ENCODE measurements at places on chromosomes 11 and 22. TPM values are rescaled to one million over a fixed set of nuclear protein-coding genes. Genes with fewer than 3 reads are reported as not detected.

DNA sequence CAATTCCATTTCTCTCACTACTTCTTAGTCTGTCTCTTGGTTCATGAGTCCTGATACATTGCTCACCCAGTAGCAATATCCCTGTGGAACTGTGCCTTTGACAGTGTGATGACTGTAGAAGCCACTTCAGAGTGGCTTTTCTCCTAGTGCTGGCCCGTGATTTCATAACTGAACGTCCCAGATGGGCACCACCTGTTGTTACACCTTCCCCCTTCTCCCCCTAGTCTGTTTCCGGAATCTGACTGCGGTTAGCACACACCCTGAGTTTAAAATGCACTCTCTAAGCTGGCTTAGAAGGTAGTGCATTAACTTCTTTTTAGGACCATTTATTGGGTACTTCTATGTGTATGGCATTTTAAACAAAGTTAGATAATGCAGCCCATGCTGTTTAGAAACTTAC is 83.0 kb downstream of the ALX4 start:
- DNase-seq = no peak

DNA sequence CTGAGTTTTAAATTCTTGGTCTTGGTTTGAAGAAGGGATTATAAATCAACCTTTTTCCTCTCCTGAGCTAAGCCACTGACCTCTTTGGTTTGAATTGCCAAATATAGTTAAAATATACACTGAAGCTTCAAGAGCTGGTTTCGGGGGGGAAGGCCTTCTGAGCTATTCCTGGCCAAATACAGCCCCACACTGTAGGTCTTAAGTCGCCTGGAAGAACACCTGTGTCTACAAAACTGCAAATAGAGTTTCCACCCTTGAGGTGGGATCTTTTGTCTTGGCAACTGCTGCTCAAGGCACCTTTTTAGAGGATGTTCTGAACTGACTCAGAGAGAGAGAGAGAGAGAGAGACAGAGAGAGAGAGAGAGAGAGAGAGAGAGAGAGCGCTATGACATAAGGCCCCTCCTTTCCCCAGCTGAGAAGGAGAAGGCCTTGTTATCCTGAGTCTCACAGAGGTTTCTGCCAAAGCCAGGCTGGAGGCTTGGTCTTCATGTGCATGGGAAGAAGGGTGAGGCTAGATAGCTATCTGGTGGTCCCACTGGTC is 5.5 kb downstream of the ADM start:
- no peak for DNase-seq

- no peak for DNase-seq
These were observed 156.0 kb upstream of the SOX6 start for GRCh38 chr11:16512198-16512898.

GRCh38 chr11:75223954-75224643 is 16.5 kb upstream of the TPBGL start:
- no peak for DNase-seq

GRCh38 chr11:130340671-130341319 is 26.1 kb upstream of the ZBTB44 start:
- DNase-seq = no peak

- no peak for DNase-seq
These were observed 29.1 kb upstream of the TECTA start for GRCh38 chr11:121071846-121072450.

GRCh38 chr11:66906061-66906733 is 49.3 kb downstream of the LRFN4 start:
- DNase-seq = no peak

GRCh38 chr11:19739872-19740271 is 27.2 kb downstream of the NAV2 start:
- peak; percentile 37 for DNase-seq

DNA sequence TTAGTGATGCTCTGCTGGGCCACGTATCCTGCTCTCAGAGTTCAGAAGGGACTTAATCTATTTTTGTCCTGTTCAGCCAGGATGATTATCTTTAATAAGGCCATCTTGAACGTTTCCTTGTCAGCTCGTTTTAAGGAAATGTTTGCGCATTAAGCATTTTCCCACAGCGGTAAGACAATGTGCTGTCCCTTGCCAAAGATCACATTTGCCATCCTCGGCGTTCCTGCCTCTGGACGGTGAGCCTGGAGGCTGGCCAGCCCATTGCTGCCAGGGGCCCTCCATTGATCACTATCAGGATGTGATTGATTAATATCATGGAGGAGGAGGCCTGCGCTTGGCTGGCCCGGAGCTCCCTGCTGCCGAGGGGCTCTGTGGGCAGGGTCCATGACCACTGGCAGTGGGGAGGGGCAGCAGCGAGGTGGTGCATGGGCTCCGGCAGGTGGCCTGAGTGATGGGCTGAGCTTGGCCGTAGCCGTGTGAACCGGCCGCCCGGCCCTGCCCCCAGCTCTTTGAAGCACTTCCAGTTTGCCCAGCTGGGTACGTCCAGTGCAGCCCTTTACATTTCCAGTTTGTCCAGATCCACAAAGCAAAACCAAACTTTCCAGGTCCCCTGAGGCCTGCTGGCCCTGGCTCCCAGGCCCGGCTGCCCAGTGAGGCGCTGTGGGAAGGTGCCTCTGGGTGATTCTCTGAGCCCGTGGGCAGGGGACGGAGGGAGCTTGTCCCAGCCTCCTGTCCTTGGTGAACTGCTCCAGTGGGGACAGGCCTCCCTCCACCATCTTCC is 49.5 kb upstream of the SMIM38 start:
- DNase-seq = no peak

- DNase-seq = no peak
These were observed 134.0 kb downstream of the TTC17 start for GRCh38 chr11:43492701-43493100.

DNA sequence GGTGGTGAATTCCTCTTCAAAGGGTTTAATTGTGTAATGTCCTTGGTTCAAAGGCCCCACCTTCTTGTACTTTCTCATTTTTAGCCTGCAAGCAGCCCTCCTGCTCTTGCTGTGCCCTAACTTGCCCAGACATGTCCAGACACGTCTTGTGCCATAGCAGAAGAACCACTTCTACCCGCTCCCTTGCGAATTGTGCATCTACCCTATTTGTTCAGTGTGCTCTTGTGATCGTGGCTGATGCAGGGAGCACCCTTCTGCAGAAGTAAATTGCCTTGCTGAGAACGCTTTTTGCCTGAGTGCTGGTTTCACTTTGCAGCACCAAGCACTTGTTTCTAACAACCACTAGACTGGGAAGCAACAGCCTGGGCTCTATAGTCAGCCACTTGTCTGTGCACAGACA is 249.4 kb downstream of the SBF2 start:
- peak; percentile 10 for DNase-seq

GRCh38 chr11:1389932-1390568 is at the start of gene BRSK2:
Gene BRSK2, plus strand, starts transcription at chr11:1389934. Its CDS starts 351 bp downstream, at chr11:1390285.
- DNase-seq = no peak

- no peak for DNase-seq
These were observed 28.1 kb downstream of the MTMR2 start for GRCh38 chr11:95895815-95896214.

GRCh38 chr11:120797143-120797542 is 226.8 kb upstream of the TBCEL start:
- DNase-seq = no peak

DNA sequence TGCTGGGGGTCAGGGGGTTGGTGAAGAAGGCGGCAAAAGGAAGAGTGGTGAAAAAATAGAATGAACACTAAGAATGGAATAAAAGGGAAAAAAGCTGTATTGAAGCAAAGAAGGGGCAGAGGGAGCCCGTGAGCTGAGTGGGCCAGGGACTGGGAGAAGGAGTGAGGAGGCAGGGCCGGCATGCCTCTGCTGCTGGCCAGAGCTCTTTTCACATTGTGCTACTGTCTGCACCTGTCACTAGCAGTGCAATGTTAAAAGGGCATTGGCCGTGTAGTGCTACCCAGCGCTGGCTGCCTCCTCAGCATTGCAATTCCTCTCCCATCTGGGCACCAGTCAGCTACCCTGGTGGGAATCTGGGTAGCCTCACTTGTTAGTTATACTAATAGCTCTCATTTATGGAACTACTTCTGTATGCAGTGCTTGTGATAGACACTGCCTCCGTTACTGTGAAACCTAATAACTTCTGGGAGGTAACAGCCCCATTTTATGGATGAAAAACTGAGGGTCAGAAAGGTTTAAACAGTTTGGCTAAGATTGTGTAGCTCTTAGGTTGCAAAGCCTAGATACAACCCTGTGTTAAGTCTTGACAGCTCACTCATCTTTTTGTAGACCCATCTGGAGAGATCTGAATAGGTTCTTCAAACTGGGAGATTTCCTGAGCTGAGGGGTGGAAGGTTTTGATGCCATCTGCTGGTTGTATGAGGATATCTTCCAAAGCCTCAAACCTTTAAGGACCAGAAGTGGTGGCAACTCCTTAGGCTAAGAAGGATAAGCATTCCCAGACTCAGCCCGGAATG is 8.5 kb downstream of the YPEL4 start:
- DNase-seq = peak; percentile 59

- peak; percentile 71 for DNase-seq
These were observed 29.9 kb downstream of the SERPIND1 start for GRCh38 chr22:20803696-20804324.

GRCh38 chr11:59145534-59145933 is 2.9 kb downstream of the FAM111A start:
- DNase-seq = no peak

GRCh38 chr22:44685384-44686056 is 16.5 kb upstream of the PRR5 start:
- DNase-seq = peak; percentile 77

GRCh38 chr11:78949976-78950690 is 375.5 kb upstream of the NARS2 start:
- DNase-seq = no peak

DNA sequence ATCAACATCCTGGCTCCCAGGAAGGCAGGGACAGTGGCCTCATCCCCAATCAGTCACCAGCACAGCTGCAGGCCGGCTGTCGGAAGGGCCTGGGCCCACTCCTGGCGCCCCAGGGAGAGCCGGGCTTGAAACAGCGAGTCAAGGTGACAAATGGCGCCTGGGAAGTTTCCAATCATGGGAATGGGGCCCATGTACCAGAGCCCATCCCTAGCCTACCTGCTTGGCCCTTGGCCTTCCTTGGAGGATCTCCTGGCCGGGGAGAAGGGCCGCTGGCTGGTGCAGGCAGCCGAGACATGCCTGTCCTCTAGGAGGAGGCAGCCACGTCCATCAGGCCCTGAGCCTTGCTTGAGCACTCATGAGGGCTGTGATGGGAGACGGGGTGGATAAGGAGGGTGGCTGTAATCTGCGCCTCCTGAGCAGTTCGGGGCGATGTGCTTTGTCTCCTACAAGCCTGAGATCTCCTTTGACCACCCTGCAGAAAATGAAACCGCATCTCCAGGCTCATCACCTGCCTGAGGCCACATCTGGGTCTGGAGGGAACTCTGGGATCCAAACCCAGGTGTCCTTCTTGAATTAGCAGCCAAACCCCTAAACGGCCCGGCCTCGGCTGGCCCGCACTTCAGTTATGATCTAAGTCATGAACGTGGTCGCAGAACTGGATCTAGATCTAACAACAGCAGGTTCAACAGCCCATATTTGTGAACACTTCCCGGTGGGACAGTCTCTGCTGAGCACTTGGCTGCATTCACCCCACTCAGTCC is 862.0 kb downstream of the TBC1D22A start:
- no peak for DNase-seq

DNA sequence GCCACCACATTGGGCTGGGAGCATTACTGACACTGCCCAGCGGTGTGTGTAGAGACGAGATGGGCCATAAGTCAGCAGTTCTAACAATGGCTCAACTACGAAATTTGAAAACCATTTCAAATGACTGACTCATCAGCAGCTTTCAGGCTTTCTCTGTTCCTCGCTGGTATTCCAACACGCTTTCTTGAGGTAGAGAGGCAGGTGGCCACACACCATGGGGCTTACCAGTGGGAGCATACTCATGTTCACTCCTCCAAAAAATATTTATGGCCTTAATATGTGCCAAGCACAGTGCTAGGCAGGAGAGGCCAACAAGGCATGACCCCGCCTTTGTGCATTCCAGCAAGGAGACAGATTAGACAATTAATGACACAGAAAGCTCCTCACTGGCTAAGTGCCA is 20.3 kb downstream of the ARFGAP2 start:
- no peak for DNase-seq

DNA sequence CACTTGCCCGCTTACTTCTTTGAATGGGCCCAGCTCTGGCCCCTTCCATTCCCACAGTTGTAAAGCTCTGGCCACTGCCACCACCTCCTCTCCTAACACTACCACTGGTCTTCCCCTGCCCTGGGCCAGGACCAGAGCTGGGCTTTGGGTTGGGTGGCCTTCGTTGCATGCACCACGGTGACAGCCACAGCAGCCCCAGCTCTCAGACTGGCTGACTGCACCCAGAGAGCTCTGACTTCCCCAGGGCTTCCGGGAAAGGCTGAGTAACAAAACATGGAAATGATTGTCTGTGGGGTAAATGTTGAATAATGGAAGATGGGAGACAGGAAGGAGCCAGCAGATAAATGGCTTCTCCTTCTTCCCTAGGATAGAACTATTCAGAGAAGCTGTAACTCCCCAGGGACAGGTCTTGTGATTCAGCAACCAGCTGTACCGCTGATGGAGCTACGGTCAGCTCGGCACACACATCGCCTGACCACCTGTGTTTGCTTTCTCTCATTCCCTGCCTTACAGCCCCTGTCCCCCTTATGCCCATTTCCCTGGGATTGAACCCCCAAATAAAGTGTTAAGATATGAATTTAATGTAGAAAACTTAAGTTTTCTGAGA is 27.6 kb downstream of the SCN4B start:
- no peak for DNase-seq

DNA sequence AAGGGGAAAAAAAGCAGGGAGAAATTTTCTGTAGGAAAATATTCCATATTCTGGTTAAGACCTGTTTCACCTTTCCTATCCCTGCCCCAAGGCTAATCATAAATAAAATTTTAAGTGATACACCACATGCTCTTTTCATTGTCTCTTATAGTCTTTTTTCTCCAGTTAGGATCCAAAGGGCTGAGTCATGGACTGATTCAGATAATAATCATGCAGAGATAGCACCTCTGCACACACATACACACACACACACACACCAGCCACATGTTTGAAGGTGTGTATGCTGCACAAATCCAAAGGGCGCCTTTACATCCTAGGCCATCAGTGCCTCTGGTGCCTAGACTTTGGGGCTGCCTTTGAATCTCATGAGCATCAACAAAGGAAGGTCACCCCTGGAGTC is 35.5 kb upstream of the CWF19L2 start:
- no peak for DNase-seq

- DNase-seq = no peak
These were observed 22.1 kb downstream of the FAM76B start for GRCh38 chr11:95767498-95767897.

Gene CSKMT
- 40.1 TPM for total RNA-seq

Gene GVQW3
- total RNA-seq = 15.8 TPM

Gene PYGM
- total RNA-seq = 0.51 TPM

Gene KCNJ5
- total RNA-seq = not detected

Gene PDGFD
- total RNA-seq = not detected

Gene SDHD
- total RNA-seq = 157 TPM

Gene APOBEC3B
- 55.8 TPM for total RNA-seq

Gene CEND1
- not detected for total RNA-seq

Gene PRMT3
- total RNA-seq = 28.5 TPM

Gene KRTAP5-1
- total RNA-seq = not detected

Gene SESN3
- 29.2 TPM for total RNA-seq

Gene FOLH1
- not detected for total RNA-seq

Gene DDIAS
- 20.1 TPM for total RNA-seq
